Left ventricle myocardium inferior (tissue), 1 donor: ENCODE measurements at places on chromosomes 7 and 10. TPM values are rescaled to one million over a fixed set of nuclear protein-coding genes. Genes with fewer than 3 reads are reported as not detected.

The PRKRIP1 gene
- 11.1 TPM for total RNA-seq

DNA sequence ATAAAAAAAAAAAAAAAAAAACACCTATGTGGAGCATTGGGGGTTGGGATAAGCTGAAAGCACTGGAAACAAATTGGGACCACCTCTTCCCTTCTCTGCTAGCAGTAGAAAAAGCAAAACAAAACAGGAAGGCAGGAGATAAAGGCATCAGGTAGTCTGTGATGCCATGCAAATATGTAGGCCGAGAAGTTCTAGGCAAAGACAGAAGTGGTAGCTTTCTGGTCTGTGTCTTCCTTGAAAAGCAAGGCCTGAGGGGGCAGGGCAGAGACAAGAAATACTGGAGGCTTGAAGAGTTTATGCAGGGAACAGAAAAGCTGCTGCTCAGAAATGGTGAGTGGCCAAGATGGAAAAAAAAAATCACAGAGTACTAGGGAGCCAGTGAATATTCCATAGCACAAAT, 111.1 kb downstream of the ELMO1 start:
- DNase-seq, result no peak

The RAB19 gene
- total RNA-seq, result not detected

The ABCB1 gene
- total RNA-seq, result 1.0 TPM

DNA sequence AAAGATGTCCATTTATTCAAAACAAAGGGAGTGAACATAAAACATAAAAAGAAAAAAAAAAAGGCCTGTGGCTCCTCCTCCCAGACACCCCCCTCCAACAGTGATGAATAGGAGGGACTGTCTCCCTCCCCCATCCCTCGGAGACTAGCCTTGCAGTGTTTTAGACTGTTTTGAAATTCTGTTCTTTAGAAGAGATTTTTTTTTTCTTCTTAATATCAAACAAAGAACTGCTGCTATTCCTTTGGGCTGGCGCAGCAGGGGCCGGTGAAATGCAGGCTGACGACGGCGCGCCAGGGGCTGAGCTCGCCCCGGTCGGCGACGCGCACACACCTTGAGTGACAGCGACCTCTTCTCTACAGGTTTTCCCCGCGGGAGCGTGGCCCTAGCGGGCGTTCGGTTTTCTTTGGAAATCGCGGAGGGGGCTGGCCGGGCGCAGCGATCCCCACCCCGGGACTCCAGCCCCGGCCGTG, at the start of gene LANCL2:
Gene LANCL2 (plus strand): TSS at position 133 of the 470 bp plus-strand sequence. CDS start 689 bp downstream, outside the sequence.
- no peak for DNase-seq

GRCh38 chr7:156438011-156438410, 202.6 kb upstream of the RNF32 start:
- DNase-seq, result no peak

DNA sequence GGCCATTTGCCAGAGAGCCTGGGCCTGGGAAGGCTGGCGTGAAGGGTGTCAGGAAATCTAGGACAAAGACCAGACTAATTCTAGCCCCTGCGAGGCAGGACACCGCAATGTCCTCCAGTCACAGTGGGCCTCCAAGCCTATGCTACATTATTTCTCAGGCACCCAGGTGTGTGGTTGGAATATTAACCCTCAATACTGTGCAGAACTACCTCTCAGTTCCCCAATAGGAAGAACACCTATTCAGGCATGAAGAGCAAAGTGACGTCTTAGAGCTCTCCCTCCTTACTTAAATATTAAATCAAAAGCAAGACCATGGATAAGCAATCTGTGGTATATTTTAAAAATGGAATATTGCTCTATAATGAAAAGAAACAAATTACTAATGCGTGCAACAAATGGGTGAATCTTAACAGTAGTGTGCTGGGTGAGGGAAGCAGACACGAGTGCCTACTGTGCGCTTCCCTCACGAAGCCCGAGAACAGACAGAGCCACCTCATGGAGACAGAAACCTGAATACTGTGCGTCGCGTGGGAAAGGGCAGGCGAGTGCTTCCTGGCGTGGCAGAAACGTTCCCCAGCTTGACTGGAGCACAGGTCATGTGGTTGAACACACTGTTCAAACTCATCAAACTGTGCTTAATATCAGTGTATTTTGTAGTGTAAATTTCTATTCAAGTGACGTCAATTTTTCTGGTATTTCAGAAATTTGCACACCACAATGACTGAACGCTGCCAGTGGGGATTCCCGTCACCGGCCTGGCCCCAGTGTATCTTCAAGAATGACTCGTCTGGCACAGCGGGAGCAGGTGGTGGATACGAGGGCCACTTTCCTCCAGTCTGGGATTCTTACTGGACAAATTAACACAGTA, 15.5 kb upstream of the PTPRN2 start:
- no peak for DNase-seq

DNA sequence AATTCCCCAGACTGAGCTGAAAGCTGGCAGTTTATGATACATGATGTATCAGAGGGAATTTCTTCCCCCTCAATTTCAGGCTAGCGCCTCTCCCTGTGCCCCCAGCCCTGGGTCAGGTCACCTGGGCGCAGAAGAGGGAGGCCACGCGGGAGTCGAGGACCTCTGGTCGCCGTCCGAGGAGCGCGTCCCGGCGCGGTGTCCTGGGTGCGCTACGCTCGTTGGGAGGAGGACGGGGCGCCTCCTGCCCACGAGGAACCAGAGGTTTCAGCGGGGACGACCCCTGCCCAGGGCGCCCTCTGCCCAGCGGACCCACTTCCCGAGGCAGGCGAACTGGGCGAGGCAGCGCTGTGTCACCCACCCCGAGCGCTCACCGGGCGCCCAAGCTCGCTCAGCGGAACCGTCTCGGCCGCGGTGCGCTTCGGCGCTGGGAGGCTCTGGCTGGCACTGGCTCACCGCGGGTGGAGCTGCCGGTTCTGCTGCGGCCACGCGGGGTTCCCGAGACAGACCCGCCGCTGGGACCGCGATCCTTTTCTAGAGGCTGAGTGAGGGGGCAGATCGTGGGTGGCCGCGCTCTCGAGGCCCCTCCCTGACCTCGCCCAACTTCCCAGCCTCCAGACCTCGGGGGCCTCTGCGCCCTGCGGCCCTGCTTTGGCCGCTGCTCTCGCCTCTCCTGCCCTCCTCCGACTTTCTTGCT, at the start of gene FAM237B:
Gene FAM237B (minus strand): TSS at position 504 of the 694 bp plus-strand sequence. CDS start 1,556 bp downstream, outside the sequence.
- no peak for DNase-seq

GRCh38 chr7:149664666-149665065, 108.7 kb downstream of the ZNF467 start:
- no peak for DNase-seq
